ENCODE measurements at places on chromosomes 5 and 9.

DNA sequence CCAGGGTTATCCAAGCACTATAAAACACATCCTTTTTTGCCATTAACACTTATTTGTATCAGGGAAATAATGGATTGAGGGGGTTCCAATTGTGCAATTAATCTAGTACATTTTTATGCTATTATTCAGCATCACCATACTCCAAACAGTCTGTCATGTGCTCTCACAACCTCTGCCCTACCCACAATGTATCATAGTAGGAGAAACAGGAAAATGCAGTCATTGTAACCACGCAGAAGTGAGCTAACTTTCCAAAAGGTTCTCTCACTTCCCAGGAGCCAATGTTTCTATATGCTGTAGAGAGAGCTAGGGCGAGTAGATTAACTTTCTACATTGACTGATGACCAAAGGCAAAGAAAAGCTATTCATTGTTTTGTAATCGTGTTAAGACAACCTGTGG lies 29.8 kb downstream of the DAB2 start:
- no peak for DNase-seq

DNA sequence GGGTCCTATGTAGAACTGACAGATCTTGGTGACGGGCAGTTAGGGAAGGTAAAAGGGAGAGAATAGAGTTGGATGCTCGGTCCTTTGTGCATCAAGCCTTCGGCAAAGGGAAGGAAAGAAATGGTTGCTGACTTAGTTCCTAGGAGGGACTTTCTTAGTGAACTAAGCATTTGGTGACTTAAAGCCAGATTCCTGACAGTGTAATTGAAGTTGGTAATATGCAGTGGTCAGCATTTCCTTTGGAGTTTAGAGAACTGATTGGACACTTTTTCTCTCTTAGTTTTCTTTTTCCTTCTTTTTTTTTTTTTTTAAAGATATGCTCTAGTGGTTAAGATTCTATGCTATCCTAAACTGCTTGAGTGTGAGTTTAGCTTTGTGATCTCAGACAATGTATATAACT lies 2.3 kb downstream of the CLTA start:
- DNase-seq: no peak

DNA sequence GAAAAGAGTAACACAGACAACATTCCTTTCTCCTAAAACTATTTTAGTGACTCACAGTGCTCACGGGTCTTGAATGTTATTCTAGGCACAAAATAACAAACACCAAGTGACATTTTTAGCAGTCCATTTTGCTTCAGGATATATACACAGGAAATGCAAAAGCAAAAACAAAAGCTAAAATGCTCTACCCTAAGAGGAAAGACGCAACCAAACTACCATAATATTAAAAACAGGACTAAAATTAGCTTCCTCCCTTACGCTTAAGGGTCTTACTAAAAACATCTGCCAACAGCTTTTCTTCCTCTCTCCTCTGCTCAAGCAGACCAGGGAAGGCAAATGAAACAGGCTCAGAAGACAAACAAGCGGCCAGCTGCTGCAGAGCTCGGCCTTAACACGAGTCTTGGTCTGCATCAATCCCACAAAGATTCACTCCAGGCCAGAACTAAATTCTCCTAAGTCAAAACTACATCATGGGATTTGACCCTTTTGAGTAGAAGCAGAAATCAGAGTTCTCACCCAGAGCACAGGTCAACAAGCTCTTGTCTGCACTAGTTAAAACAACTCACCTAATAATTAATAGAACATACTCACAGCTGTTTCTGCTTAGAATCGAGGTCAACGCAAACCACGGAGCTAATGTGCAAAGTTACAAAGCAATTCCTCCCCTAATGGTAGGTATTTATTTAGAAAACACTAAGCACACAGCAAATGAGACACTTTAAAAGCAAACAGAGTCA lies 62.3 kb downstream of the RAPGEF1 start:
- DNase-seq: no peak

- no peak for DNase-seq
These were observed 90.1 kb downstream of the STARD4 start for GRCh38 chr5:111422245-111422644.

- DNase-seq: no peak
These were observed 16.3 kb downstream of the SH2D3C start for GRCh38 chr9:127762111-127762676.

GRCh38 chr9:133119846-133120500 lies 1.1 kb downstream of the RALGDS start:
- no peak for DNase-seq

- no peak for DNase-seq
These were observed 153.9 kb downstream of the SMC2 start for GRCh38 chr9:104247899-104248460.

DNA sequence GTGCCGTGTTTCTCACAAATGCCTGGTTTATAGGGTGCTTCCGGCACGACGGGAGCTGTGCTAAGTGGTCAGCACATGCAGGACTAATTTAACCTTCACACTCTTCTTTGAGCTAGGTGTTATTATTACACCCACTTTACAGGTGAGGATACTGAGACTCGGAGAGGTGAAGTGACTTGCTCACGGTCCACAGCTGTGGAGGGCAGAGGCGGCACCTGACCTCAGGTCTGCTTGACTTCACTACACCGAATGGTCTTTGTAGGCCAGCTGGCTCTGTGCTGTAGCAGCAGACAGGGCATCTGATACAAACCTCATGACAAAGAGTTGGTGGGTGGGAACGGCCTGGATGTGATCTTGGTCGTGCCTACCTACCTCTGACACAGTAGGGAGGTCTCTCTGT lies 102.0 kb upstream of the BOD1 start:
- no peak for DNase-seq

DNA sequence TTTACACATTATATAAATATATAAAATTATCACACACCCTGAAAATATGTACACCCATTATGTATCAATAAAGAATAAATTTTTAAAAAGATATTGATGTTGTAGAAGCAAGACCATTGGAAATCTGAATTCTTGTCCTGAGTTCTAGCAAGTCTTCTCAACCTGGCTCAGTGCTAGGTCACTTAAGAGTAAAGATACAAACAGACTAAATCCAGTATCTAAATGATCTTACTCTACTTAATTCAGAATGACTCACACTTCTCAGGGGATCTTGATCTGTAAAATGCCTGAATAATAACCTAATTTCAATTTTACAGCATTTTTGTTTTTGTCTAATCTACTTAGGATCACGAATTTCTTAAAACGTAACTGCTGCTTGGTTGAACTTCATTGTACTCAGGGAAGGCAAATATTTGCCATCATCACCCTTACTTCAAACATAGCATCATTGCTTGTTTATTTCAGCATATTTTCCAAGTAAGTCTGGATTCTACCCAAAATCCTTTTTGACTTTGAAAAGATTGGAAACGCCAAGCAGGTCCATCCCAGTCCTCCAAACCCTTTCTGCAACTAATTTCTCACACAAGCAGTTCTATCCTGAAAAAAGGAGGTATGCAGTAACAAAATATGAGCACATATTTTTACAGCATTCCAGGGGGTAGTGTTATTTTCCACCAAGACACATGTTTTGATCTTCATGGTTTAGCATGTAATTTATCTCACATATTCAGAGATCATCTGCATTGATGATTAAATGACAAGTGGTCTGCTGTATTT lies 582.6 kb downstream of the PSAT1 start:
- no peak for DNase-seq

DNA sequence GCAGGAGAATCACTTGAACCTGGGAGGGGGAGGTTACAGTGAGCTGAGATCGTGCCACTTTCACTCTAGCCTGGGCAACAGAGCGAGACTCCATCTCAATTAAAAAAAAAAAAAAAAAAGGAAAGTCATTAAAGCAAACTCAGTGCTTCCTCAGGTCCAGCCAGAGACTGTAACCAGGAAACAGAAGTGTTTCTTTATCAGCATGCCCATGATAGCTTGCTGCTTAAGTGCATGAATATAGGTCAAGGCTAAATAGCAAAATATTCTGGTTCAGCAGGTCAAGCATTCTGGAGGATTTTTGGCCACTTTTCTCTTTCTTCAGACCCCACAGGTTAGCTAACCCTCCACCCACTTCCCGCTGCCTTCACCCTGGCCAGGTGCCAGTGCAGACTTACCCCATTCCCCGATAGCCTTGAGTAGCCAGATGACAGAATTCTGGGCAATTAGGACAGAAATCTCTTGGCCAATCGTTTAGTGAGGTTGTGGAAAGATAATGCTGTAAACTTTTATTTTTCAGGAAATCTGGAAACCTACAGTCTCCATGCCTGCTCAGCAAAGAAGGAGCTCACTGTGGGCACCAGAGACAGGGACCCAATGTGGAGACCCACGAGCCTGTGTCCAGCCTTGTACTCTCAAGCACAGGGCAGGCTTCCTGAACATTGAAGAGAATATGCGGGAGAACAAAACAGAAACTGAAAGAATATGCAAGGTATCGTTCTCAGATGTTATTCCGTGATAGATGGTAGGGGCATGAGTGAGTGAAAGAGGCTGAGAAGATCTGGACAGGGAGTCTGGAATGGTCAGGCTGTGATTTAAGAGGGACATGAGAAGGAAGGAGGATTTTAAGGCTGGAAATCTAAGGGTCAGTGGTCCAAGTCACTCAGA lies 4.2 kb upstream of the UGT3A2 start:
- no peak for DNase-seq

DNA sequence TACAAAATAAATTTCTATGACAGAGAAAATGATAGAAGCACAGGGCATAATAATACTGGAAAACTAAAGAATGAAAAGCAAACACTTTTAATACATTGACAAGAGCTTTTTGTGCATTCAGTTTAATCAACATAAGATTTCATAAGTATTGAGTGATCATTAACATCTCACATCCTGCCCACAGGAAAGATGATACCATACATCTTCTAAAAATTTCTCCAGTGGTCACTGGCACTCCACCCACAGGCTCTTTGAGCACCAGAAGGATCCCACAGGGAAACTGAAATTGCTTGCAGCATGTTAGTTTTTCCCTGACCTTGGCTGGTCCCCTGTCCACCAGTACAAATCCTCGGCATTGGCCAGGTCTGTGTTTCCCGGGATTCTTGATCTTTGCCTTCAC lies 186.0 kb downstream of the CEMIP2 start:
- no peak for DNase-seq

DNA sequence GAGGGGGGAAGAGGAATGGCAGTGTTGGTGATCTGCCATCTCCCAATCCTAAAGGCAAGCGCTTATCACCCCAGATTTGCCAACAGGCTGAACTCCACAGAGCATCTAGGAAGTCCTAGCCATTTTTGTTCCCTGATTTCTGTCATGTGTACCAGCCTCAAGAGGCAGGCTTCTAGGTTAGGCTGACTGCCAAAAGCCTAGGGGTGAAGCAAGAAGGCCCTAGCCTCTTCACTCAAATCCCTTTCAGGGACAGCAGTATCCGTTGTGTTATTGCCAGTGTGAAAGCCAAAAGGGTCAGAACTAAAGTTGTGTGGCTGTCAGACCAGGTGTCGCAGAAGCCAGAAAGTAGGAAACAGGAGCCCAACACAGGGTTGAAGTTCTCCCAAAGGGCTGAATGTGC lies 14.7 kb downstream of the IGIP start:
- no peak for DNase-seq

GRCh38 chr5:129103397-129103796 lies 8.8 kb downstream of the ISOC1 start:
- no peak for DNase-seq

GRCh38 chr5:68348447-68349222 lies 133.1 kb downstream of the PIK3R1 start:
- DNase-seq: no peak

- DNase-seq: no peak
These were observed 4.6 kb downstream of the HTR1A start for GRCh38 chr5:63957617-63958016.

DNA sequence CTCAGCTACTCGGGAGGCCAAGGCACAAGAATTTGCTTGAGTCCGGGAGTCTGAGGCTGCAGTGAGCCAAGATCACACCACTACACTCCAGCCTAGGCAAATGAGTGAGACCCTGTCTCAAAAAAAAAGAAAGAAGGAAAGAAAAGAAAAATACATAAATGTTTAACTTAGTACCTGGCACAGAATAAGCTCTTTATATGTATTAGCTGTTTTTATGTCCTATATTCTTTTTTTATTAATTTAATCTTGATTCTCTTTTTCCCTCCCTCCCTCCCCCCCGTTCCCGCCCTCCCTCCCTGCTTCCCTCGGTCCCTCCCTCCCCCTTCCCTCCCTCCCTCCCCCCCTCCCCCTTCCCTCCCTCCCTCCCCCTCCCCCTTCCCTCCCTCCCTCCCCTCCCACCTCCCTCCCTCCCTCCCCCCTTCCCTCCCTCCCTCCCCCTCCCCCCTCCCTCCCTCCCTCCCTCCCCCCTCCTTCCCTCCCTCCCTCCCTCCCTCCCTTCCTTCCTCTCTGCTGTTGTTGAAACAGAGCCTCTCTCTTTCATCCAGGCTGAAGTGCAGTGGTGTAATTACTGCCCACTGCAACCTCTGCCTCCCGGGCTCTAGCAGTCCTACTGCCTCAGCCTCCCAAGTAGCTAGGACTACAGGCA lies 135.8 kb upstream of the GRHPR start:
- no peak for DNase-seq

- no peak for DNase-seq
These were observed 206.6 kb downstream of the SEMA5A start for GRCh38 chr5:9339206-9339818.

DNA sequence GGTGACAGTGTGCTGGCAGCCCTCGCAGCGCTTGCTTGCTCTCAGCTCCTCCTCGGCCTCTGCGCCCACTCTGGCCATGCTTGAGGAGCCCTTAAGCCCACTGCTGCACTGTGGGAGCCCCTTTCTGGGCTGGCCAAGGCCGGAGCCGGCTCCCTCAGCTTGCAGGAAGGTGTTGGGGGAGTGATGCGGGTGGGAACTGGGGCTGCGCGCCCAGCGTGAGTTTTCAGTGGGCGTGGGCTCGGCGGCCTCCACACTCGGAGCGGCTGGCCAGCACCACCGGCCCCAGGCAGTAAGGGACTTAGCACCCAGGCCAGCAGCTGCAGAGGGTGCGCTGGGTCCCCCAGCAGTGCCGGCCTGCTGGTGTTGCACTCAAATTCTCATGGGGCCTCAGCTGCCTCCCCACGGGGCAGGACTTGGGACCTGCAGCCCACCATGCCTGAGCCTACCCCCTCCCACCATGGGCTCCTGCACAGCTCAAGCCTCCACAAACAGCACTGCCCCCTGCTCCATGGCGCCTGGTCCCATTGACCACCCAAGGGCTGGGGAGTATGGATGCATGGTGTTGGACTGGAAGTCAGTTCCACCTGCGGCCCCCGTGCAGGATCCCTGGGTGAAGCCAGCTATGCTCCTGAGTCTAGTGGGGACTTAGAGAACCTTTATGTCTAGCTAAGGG lies 223.1 kb upstream of the PTPRD start:
- no peak for DNase-seq

DNA sequence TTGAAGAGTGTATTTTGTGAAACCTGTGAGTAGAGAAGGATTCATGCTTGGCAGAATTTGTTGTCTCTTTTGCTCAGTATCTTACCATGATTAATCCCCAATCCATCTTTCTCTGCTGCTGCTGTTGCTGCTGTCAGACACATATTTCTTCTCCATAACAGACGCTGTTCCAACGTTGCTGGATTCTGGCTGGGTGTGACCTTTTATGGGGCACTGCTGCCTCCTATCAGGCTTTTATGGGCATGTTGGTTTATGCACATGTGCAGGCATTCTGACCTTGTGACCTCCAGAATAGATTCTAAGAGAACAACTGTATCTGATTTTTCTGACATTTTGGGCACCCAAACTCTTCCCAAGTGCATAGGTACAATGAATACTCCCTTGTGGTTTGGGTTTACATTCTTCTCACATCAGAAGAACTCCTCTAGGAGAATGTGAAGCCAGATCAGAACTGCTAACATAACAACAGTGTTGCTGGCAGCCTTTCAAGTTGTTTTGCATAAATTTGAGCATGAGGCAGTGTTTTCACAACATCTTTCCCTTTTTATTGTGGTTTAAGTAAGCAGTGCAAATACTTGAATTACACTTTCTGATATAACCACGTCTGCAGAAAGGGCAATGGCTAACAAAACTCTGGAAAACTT lies 9.2 kb upstream of the ISL1 start:
- no peak for DNase-seq
